ENCODE measurements at places on chromosomes 3 and 15.

- DNase-seq = no peak
These were observed 63.1 kb downstream of the SERP1 start for GRCh38 chr3:150483226-150483625.

DNA sequence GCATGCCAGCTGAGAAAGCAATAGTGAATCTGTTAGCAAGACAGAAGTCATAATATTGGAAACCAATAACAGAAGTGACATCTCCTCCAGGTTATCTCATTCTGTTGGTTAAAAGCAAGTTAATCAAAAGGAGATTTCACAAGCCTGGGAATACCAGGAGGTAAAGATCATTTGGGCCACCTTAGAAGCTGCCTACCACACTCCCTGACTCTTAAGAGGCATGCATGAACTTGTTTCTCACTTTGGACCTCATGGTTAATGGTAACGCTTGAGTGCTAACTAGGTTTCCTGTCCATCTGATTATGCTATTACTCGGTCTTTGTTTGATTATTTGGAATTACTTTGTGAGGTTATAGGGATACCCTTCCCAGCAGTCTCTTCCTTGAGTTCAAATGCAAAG lies 650.8 kb upstream of the SGO1 start:
- no peak for DNase-seq

GRCh38 chr3:30112902-30113484 lies 493.4 kb upstream of the TGFBR2 start:
- no peak for DNase-seq

- DNase-seq = no peak
These were observed 3.6 kb downstream of the ONECUT1 start for GRCh38 chr15:52786436-52787122.

DNA sequence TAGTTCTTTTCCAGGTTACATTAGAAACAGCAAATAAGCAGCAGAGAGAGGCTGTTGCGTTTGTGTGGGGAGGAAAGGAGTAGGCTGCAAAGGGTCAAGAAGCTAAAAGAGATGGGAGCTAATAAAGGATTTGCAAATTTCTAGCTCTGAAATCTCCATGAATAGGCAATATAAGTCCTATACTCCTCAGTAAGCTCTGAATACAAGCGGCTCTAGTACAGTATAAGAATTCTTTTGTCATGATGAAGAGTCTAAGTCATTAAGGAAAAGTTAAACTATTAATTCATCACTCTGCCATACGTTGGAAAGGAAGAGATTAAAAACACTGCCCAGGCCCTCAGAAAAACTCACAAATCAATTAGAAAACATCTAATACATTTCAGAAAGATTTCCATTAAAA lies 59.3 kb downstream of the CEP152 start:
- DNase-seq = no peak

Measured in activated CD4-positive, alpha-beta T cell treated with anti-CD3 and anti-CD28 coated beads for 1 hour (primary cell).